Stimulated activated CD8-positive, alpha-beta memory T cell treated with anti-CD3 and anti-CD28 coated beads, Interleukin-4, amount 100 ng/mL, for 4 hours (primary cell): ENCODE measurements at places on chromosomes 6 and 20.

- no peak for DNase-seq
Measured at GRCh38 chr20:11182720-11183119, 508.9 kb upstream of the JAG1 start.

DNA sequence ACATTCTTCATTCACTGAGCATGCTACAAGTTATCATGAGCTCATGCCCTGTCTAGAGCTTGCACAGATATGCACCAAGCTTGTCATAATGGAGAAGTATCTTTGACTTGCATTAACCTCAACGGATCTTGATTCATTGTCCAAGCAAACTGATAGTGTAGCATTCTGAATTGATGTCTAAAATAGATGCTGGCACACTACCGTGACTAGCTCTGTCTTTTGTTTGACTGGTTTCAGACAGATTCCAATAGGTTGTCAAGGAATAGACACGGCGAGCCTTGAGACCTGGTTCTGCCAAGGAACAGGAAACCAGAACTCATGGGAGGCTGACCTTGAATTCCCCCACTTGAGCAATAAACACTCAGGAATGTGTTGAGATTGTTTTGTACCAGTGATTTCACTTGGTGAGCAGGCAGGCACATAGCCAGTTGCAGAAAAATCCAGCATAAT, 1153.1 kb upstream of the GJE1 start:
- no peak for DNase-seq

DNA sequence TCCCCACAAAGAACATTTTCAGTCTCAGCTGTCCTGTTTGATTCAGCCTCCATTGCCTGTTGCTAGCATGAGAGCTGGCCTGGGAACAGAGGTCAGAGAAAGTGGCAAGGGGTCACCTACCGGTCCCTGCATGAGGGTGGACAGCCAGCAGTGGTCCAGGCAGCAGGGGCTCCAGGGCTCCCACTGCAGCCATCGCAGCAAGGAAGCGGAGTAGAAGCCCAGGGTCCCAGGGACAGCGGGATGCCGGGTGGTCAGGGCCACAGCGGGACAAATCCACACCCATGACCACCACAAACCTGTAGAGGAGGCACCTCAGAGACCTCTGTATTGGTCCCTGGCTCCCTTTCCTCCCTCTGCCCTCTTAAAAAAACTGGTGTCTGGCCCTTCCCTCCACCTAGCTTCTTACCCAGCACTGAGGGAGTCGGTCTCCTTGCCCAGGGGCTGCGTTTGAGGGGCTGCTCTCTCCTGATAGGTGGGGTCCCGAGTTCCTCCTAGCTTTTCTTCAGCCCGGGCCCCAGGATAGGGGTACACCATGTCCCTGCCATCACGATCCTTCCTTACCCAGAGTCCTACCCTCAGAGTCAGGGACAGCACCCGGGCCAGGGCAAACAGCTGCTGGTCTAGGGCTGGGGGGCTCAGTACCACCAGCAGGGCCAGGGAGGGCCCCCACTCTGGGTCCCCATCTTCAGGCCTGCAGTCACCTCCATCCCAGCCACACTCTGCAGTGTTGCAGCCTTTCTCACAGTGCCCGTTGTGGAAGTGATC, 8.4 kb upstream of the GPSM3 start:
- DNase-seq = no peak

DNA sequence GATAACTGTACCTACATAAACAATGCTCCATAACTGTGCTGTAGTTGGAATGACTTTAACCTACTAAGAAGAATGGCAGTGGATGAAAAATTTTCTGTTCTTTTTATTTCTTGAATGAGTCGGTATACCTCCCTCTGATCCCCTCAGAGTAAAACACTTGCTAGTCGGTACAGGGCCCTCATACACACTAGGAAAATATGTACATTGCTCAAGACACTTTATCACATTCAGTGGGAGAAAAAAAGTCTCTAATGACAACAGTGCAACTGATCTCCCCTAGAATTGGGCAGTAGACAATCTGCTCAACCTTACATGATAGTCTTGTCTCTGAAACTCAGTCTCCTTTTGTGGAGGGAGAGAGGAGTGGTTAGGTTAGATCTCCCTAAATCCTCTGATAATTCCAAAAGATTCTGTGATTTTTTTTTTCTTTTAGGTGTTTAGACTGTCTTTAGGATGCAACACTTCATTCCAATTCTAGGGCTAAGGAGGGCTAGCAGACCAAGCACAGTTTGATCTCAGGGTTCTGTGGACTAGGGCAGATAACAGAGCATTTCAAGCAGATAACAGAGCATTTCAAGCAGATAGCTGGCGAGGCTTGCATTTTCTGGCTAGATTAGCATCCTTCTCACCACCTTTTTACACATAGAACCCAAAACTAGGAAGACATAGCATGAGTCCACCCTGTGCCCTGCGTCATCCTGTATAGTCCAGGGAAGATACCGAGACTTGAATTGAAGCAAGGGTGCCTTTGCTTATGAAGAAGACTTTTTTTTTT, 100.3 kb upstream of the TNFAIP3 start:
- DNase-seq = no peak

GRCh38 chr6:5866547-5867051, 140.1 kb downstream of the NRN1 start:
- no peak for DNase-seq

GRCh38 chr20:61299618-61300017, 47.6 kb downstream of the CDH4 start:
- DNase-seq = no peak

- DNase-seq = no peak
Measured at GRCh38 chr6:17045581-17046322, 56.1 kb upstream of the STMND1 start.

DNA sequence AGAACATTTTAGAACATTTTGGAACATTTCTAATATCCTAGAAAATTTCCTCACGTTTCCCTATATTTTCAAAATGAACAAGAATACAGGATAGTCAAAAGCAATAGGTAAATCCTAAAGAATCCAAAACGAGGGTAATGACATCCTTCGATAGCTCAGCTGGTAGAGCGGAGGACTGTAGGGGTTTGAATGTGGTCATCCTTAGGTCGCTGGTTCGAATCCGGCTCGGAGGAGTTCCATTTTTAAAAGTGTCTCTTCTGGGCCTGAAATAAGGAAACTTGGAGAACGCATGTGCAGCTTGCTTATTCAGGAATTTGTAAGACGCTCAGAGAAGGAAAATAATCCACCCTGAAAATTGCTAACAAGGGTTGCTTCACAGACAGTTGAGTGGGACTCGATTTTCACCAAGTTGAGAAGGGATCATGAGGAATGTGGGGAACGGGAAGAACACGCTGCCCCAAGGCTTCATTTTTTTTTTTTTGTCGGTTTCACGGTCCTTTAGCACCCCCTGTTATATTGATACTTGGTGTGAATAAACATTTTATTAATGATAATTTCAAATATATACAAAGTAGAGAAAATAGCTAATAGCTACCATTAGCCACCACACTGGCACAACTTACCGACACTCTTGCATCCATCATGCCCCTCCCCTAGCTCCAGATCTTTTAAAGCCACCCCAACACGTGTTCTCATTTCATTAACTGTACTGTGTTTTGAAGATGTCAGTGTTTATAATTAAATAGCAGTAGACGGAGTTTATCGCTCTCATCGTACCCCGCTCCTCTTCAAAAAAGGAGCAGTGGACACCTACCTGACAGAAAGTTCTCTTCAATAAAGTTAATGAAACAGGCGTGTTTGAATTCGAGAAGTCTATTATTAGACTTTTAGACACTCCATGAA, 1.8 kb upstream of the ABT1 start:
- DNase-seq = no peak

DNA sequence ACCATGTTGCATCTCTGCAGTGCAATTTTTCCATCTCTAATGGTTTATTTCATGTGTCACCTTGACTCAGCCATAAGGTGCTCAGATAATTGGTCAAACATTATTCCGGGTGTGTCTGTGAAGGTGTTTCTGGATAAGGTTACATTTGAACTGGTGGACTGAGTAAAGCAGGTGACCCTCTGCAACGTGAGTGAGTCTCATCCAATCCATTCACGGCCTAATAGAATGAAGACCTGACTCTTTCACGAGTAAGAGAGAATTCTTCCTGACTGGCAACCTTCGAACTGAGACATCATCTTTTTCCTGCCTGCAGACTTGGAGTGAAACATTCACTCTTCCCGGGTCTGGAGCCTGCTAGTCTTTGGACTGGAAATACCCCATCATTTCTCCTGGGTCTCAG, 77.1 kb upstream of the SLC22A23 start:
- no peak for DNase-seq
